ENCODE measurements at places on chromosomes 5 and 9. TPM values are rescaled to one million over a fixed set of nuclear protein-coding genes. Genes with fewer than 3 reads are reported as not detected.

Gene ADAMTS12
- 49.7 TPM for total RNA-seq

Gene FOXD4L6
- total RNA-seq = 0.17 TPM

Gene PLPP7
- 18.9 TPM for total RNA-seq

Gene CNTLN
- 10.0 TPM for total RNA-seq

Gene IFNA2
- not detected for total RNA-seq

Gene DMGDH
- total RNA-seq = 1.9 TPM

Gene ISL1
- total RNA-seq = 0.20 TPM

Gene KLHL9
- 37.7 TPM for total RNA-seq

Gene PTPRD
- 17.2 TPM for total RNA-seq

Gene PCDHA9
- total RNA-seq = 0.07 TPM

Gene UBE2R2
- total RNA-seq = 27.7 TPM

Gene ENG
- total RNA-seq = 100 TPM

Gene PPP2R2B
- total RNA-seq = 0.66 TPM

Gene ASTN2
- total RNA-seq = 12.0 TPM

Gene PCDHA4
- total RNA-seq = 0.59 TPM

Gene FOXI1
- not detected for total RNA-seq

Gene ARSI
- 10.2 TPM for total RNA-seq

Gene BRINP1
- 8.9 TPM for total RNA-seq

Gene PGM5
- 33.3 TPM for total RNA-seq

Gene PCDHB7
- 1.1 TPM for total RNA-seq

Gene ETF1
- 120 TPM for total RNA-seq

Gene SLC46A2
- total RNA-seq = not detected

Gene ZNF618
- 13.2 TPM for total RNA-seq

Gene CDC20B
- total RNA-seq = 0.07 TPM

Gene MYMK
- not detected for total RNA-seq

Gene TEX48
- total RNA-seq = not detected

Gene MYORG
- total RNA-seq = 2.2 TPM

Gene EGFL7
- 28.3 TPM for total RNA-seq

Gene AGPAT2
- 46.8 TPM for total RNA-seq

Gene CDH9
- total RNA-seq = not detected

Gene GLRA1
- not detected for total RNA-seq

Gene QSOX2
- total RNA-seq = 15.8 TPM

Gene MTX3
- total RNA-seq = 17.5 TPM

Gene WDR31
- total RNA-seq = 5.0 TPM

Gene URM1
- total RNA-seq = 47.5 TPM

Gene FAM153A
- 0.10 TPM for total RNA-seq

Gene OMD
- 1.2 TPM for total RNA-seq

Gene CATSPER3
- 0.10 TPM for total RNA-seq

Gene PCDHGA11
- total RNA-seq = 20.6 TPM

Gene SMIM33
- total RNA-seq = not detected

Gene SCGB3A1
- not detected for total RNA-seq

Gene PCDHGA7
- total RNA-seq = 10.3 TPM

Gene TNFSF15
- total RNA-seq = 0.03 TPM

Gene ZFP37
- total RNA-seq = 3.0 TPM

Gene CDX1
- total RNA-seq = 0.91 TPM

Gene DIRAS2
- total RNA-seq = 0.33 TPM
